ENCODE measurements at places on chromosomes 5 and 9.

DNA sequence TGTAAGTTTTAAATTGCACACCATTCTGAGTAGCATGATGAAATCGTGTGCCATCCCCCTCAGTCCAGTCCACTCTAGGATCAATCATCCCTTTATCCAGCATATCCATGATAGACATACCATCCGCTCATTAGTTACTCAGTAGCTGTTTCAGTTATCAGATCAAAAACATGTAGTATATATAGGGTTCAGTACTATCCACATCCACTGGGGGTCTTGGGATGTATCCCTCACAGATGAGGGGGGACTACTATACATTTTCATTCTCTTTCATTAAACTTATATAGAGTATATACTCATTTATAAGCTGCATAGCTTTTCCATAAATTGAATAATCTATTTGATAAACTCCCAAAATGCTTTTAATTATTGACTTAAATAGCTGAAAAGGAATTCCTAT is 67.6 kb downstream of the MEIKIN start:
- DNase-seq = no peak

DNA sequence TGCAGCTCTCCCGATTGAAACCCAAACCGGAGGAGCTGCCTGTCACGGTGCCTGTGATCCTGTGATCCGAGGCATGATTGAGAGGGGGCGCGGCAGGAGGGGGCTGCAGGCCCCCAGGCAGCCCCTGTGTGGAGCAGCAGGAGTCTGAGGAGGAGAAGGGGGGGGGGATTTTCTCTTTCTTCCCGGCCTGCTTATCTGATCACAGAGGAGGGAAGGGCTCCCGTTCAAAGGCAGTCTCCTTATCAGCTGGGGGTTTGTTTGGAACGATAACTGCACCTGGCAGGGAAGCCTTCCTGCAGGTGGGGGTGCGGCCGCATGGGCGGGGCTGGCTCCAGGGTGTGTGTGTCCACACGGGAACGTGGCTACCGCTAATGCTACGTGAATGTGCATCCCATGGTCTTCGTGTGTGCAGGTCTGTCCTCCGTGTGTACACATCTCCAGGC is 38.4 kb downstream of the LMX1B start:
- no peak for DNase-seq

DNA sequence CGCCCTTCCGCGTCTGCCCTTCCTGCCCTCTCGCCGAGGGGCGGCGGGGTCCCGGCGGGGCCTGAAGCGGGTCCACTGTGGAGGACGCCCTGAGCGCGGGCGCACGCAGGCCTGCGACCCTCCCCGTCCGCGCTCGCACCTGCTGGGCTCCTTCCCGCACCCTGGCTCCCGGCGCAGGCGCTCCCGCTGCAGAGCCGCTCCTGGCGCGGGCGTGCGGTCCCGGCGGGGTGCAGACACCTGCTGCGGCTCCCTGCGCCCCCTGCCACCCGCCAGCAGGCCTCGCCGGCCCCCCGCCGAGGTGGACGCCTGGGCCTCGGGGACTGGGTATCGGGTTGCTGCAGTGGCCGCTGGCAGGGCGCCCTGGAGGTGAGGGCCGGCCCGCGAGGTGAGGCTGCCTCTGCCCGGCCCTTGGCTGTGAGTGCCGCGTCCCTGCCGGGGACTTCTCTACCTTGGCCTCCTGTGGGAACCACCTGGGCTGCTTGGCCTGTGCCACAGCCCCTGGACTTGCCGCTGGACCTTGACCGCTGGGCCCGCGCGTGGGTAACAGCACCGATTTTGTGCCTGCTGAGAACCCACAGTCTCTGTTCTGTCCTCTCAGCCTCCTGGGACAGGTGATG is 627 bp downstream of the ARRDC1 start:
- no peak for DNase-seq

GRCh38 chr5:118257066-118257465 is 731.3 kb downstream of the DTWD2 start:
- DNase-seq = no peak

GRCh38 chr5:89983216-89983615 is 426.3 kb downstream of the CETN3 start:
- DNase-seq = no peak

- DNase-seq = no peak
These were observed 27.8 kb downstream of the NUTM2F start for GRCh38 chr9:94300470-94301301.

DNA sequence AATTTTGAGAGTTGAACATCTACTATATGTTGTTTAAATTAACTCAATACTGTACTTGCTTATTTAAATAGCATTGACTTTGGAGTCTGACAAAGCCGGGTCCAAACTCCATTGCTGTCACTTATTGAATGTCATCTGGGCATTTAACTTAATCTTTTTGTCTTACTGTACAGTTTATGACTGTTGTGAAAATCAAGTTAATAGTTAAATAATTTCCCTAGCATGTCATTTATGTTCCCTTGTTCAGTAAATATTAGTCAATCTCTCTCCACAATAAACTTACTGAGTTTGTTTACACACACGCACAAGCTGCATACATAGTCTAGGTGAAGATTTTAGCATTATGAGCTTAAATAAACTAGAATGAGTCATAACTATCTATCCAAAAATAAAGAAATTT is 6.3 kb upstream of the UGCG start:
- no peak for DNase-seq

DNA sequence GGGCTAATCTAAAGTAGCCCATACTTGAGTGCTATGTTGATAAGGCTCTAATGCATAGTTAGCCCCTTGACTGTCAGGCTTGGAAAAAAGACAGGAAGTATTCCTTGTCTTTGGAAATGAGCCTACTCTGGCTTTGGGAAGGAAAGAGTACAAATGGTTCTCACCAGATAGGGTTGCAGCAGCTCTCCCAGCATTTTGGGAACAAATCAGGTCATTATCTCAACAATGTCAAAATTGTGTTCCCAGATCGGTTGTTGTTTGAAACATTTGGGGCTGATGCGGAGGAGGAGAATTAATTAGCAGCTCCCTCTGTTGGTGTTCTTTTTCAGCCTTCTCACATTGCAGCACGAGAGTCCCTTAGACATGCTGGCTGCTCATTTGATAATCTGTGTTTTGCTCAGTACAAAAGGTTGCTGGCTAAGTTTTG is 294.7 kb upstream of the DMRT1 start:
- no peak for DNase-seq

- no peak for DNase-seq
These were observed 113.9 kb downstream of the C5orf15 start for GRCh38 chr5:133854554-133854953.

GRCh38 chr9:121830441-121831140 is 179.2 kb downstream of the DAB2IP start:
- no peak for DNase-seq

- DNase-seq = no peak
These were observed 144.7 kb downstream of the OSTF1 start for GRCh38 chr9:75233011-75233410.

GRCh38 chr9:98881836-98882568 is 61.7 kb upstream of the COL15A1 start:
- DNase-seq = no peak

GRCh38 chr9:16236311-16236710 is 634.2 kb downstream of the BNC2 start:
- no peak for DNase-seq

GRCh38 chr5:60497706-60498500 is 202.1 kb downstream of the DEPDC1B start:
- DNase-seq = no peak

GRCh38 chr9:99166149-99166548 is 55.6 kb downstream of the ALG2 start:
- DNase-seq = no peak

- no peak for DNase-seq
These were observed 61.4 kb upstream of the ZSWIM6 start for GRCh38 chr5:61270510-61271165.

- no peak for DNase-seq
These were observed at the start of gene INSL4 for GRCh38 chr9:5231212-5231611. Gene INSL4, plus strand, starts transcription at chr9:5231419. Its CDS starts 105 bp downstream, at chr9:5231524.

DNA sequence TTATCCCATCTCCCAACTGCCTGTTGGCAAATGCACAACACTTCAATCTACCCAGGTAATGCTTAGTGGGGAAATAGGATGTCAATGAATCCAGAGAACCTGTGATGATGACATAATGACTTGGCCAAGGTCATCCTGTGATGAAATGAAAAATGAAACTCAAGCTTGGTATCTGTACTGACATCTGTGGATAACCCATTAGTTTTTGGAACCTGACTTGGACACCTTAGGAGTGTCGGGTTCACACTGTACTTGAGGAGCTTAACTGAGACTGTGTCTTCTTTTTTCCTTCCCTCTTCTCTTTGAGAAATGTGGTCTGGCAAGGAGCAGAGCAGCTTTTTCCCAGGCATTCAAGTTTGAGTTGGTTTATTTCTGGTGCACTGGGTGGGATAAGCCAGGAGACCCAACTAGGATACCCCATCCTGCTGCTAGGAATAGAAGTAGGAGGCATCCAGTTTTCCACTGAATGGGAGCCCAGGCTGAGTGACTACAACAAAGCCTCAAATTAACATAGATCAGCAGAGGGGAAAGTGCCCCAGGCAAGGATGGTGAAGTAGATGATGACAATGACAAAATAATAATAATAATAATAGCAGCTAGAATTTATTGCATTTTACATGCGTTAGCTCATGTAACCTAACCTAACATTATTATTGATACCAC is 72.1 kb downstream of the ADRB2 start:
- no peak for DNase-seq

DNA sequence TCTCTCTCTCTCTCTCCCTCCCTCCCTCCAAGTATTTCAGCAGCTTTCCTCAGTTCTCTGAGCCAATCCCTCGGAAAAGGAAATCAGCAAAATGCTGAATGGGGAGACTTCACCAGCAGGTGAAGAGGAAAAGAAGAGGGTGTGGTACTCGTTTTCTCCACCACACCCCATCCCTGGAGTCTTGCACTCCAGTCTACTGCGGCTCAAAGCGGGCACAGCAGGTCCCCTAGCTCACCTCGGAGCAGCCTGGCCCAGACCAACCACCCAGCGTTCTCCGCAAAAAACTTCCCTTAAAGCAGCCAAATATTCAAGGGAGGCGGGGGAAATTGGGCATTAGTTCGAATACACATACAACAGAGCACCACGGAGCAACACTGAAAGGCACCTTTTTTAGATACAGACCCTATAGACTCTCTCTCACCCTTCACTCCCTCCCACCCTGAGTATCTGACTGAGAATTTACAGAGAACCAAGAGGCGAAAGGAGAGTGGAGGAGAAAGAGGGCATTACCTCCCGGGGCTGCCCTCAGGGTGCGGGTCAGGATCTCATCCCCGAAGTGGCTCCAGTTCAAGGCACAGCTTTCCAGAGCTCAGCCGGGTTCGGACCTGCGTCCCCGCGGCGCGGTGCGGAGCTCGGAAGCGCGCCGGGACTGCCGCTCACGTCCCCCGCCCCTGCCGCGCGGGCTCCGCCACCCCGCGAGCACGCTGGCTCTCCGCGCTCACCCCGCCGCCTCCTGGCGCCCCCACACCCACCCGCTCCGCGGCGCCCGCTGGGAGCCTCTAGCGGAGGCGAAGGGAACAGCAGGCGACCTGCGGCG is 1638.5 kb upstream of the C9orf72 start:
- peak; percentile 14 for DNase-seq

GRCh38 chr9:93092251-93092991 is 3.6 kb upstream of the CARD19 start:
- DNase-seq = no peak

- DNase-seq = no peak
These were observed 1290.0 kb downstream of the EFNA5 start for GRCh38 chr5:106380736-106381135.

- DNase-seq = no peak
These were observed 1351.9 kb upstream of the C9orf72 start for GRCh38 chr9:28925157-28925556.

DNA sequence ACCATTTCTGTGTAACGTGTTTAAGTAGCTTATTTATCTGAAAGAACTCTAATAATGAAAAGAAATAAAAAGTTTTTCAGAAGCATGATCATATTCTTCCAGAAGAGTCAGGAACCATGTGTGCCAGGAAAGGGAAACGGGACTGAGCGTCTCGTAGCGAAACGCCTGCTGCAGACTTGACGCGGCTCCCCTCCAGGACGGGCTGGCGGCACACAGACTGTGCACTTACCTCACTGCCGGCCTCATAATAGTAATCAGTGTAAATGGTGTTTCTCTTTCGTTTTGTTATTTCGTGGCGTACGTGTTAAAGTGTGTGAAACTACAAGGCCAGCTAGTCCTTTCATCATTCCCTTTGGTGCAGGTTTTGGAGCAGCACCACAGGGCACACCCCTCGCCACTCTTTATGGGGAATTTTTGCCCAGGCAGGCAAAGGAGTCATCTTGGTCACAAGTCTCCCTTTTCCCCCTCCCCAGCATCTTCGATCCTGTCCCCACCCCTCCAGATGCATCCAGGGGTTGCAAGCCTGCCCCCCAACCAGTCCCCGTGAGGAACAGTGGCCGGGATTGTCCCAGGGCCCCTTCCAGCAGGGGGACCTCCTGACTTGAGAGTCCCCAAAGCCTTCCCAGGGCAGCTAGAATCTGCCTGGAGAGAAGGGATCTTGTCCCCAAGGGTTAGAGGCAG is 233.1 kb downstream of the FANCC start:
- DNase-seq = no peak

DNA sequence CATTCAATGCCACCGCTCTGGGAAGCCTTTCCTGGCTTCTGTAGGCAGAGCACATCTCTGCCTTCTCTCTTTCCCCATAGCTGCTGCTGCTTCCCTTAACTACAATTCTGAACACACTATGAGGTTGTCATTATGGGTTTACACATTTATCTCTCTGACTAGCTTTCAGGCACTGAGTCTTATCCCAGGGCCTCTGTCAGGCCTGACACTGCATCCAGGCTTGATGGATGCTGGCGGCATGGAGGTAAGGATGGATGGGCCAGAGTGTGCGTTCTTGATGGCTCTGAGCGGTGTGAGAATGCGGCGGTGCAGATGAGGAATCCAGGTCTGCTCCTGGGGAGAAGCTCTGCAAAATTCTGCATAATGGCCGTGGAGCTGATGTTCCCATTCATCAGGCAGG is 6.3 kb downstream of the KCNIP1 start:
- DNase-seq = no peak

DNA sequence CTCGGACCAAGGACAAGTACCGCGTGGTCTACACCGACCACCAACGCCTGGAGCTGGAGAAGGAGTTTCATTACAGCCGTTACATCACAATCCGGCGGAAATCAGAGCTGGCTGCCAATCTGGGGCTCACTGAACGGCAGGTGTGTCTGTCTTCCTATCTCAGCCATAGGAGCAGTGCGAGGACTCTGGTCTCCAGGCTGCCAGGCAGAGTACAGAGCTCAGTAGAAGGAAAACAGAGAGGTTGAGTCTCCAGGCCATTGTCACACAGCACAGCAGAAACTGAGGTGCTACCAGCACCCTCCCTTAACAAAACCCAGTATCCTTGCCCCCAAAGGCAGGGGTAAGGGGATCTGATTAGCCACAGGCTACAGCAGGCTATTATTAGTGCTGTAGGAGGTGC is 7.1 kb upstream of the SLC6A7 start:
- DNase-seq = no peak

DNA sequence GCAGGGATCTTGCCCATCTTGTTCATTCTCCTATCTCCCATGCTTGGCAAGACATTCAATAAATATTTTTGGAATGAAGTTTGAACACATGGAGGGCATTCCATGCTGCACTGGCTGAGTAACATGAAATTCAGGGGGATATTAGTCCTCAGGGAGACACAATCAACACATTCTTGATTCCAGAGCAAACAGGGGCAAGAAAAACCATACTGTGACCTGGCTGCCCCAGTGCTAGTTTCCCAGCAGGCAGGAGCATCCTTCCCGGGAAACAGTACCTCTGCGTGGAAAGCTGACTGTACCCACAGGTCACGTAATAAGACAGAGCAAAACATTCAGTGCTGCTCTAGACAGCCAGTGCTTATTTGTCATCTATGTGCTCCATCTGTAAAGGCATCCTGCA is 66.3 kb upstream of the SPOCK1 start:
- no peak for DNase-seq

Measured in CD4-positive, alpha-beta memory T cell (primary cell).